ENCODE measurements at places on chromosomes 16 and 17.

GRCh38 chr17:11495613-11496012 lies 102.7 kb upstream of the DNAH9 start:
- no peak for DNase-seq

DNA sequence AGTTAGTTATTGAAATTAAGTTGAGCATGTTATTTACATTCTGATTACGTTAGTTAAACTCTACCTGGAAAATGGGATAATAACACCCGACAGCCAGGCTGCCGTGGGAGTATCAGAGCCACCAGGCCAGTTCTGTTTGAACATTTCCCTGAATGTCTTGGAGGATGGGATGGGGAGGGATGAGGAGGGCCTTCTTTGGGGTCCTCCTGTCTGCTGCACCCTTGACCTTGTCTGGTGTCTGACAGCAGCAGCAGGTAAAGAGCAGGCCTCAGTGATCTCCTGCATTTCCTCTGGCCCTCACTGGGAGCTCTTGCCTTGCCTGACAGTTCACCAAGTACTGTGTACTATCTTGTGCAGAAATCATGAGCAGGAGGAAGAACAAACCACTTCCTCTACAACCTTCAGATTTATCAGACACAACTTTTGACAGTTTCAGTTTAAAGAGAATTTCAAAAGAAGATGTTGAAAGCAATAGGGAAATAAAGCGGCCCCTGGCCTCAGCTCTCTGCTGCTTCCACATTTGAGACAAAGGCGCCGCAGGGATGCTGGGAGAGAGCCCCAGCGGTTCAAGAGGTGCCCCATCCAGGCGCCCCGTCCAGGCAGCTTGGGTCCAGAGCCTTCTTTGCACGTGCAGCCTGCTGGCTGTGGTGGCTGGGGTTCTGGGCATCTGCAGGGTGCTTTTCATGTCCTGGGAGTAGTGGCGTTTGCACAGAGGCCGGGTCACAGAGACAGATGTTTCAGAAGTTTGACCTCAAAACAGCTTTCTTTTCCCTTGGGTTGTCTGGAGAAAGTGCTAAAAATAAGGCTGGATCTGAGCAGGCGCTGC lies 25.3 kb downstream of the CMIP start:
- no peak for DNase-seq

DNA sequence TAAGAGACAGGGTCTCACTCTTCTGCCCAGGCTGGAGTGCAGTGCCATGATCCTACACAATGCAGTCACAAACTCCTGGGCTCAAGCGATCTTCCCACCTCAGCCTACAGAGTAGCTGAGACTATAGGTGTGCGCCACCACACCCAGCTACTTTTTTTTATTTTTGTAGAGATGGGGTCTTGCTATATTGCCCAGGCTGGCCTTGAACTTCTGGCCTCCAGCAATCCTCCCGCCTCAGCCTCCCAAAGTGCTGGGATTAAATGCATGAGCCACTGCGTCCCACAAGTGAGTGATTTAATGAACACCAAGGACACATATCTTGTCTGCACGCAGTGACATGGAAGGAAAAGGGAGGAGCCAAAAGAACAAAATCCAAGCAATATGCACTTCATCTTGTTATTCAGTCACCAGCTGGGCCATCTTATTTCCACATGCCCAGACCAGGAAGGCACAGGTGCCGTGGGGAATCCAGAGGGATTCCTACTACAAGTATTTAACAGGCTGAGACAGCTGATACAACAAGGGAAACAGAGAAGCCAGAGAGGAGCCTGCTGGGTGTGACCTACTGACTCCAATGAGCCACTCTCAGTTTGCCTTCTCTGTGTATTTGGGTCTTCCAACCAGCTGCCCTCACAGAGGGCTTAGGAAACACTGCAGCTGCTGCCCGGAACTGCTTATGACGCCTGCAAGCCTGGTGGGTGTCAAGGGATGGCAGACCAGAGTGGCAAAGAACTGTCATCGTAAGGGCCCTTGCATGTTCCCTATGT lies 17.0 kb downstream of the LSM12 start:
- DNase-seq, result no peak

- DNase-seq, result no peak
Measured at GRCh38 chr17:81294512-81295030, 536 bp downstream of the SLC38A10 start.

GRCh38 chr17:50468304-50469207 lies at the start of gene CHAD:
Gene CHAD, minus strand, starts transcription at chr17:50468880. Its CDS starts 67 bp downstream, at chr17:50468813.
- no peak for DNase-seq

GRCh38 chr17:40312131-40312731 lies 3.3 kb downstream of the RARA start:
- no peak for DNase-seq

DNA sequence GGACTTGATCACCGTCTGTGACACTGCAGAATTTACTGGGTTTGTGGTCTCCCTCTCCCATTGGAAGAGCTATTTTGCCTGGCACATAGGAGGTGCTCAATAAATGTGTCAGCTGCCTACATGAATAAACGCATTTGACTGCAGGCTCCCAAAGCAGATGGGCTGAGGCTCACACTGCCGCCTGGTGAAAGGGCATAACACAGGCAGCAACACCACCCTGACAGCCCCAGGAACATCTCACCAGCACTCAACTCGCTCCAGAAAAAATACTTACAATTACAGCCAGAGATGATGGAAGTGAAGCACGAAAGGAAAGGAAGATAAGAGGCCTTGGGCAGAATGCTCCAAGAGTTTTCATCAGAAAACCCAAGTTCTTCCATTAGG lies 73.9 kb downstream of the RPH3AL start:
- DNase-seq, result no peak

- DNase-seq, result no peak
Measured at GRCh38 chr17:17813055-17813724, 23.6 kb downstream of the SREBF1 start.

DNA sequence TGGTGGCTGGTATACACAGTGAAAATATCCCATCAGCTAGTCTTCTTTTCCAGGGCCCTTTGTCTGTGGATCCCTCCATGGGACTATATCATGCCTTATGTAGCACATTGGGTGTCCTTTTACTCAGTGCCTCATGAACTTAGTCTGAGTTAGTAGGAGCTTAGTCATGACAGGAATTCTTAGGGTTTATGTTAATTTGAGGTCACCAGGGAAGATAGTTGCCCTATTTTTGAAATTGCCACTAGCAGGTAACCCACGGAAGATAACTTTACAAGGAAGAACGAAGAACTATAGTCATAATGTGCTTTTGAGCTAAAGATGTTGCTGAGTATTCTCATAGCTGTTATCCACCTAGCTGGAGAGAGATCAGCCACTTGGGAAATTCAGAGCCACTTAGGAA lies 14.8 kb upstream of the PLK1 start:
- no peak for DNase-seq

GRCh38 chr17:41695954-41696757 lies 7.5 kb downstream of the EIF1 start:
- DNase-seq, result peak; percentile 76

- no peak for DNase-seq
Measured at GRCh38 chr17:62882284-62882683, 74.2 kb upstream of the MARCHF10 start.

- no peak for DNase-seq
Measured at GRCh38 chr17:74354123-74354522, 7.5 kb downstream of the BTBD17 start.

DNA sequence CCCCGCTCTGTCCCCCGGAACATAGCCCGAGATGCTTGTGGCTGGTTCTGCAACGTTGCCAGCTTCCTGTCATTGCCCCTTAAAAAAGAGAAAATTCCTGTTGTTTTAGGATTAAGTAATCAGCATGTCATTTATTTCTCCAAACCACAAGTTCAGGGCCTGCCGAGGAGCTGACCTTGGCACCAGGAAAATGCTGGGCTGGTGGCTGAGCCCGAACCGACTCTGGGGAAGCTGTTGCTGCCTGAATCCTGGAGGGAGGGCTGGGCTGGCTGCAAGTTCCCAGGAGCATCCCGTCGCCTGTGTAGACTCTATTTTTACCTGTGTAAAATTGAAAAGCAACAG lies 130.9 kb upstream of the FOXF1 start:
- DNase-seq, result no peak

DNA sequence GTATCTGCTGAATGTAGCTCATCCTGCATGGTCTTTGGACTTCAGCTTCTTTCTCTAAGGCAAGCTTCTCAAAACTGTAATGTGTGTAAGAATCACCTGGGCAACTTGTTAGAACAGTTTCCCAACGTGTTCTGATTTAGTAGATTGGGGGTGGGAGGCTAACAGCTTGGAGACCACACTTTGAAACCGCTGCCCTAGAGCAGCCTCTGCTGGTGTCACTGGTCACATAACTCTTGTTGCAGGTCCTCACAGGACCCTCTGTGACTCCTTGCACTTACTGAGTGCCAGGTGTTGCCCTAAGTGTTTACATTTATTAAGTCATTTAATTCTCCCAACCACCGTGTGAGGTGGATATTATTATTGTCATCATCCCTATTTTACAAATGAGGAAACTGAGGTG lies 9.9 kb downstream of the SLC35G3 start:
- DNase-seq, result no peak

DNA sequence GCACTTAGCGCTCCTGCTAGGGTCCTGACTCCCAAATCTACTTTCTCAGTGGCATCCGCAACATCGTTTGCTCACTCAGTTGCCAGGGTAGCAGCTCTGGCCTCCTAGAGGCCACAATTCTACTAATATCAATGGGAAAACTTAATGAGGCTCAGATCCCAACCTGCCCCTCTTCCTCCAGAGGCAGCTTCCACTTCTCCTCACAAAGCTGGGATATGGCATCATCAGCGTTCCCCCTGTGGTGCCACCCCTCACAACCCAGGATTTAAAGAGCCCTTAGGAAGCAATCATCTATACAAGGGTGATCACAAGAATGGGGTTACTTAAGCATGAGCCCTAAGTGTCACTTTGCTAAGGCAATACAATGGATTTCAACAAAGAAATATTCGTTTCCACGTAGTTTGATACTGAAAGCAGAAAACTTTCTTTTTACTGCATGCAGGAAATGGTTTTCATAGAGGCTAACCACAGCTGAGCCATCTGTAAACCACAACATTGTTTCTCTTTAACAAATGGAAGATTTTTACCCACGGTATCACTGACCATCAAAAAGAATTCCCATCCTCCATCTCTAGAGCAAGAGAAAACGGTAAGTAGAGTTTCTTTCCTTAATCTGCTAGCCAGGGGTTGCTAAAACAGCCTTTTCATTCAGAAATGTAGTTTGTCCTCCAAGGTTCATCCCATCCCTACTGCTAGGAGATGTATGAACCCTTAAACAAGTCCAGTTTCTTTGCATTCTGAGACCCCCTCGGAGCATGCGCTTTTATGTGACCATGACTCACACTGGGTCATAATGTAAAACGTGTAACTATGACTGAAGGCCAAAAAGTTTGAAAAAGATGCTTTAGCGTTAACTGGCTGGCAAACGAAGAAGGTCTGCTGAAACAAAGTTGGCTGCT lies 68.3 kb upstream of the BCAR1 start:
- peak; percentile 63 for DNase-seq

DNA sequence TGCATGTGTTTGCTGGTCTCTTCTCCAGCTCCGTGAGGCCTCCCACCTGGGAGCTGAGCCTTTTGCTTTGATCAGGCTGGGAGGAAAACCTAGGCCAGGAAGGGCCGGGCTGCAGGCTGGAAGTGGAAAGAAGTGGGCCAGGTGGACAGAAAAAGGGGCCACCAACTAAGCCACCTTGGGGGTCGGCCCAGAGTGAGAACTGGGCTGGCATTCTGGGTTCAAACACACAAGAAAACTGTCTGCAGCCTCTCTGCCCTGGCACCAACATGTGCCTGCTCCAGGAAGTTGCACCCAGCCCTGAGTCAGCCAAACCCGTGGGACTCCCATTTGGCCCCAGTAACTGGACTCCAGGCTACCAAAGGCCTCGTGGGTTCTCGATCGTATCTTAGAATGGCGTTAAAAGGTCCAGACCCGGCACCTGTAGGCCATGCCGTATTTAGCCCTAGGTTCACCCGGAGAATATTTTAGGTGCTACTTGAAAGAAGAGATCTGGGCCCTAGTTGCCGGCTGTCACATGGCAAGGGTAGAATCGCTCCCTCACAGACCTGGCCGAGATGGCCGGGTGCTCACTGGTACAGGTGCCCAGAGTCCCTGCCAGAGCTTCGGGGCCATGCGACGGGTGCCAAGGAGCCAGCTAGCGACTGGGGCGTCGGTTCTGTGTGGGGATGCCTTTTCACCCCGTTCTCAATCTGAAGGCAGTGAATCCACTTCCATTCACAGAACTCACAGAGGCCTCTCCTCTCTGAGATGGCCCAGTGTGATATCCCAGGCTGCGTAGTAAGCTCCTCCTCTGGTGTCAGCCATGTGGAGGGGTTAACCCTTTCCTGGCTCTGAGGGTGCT lies 236.6 kb downstream of the MRTFB start:
- DNase-seq, result no peak

GRCh38 chr16:22375117-22375962 lies 921 bp upstream of the CDR2 start:
- DNase-seq, result no peak

DNA sequence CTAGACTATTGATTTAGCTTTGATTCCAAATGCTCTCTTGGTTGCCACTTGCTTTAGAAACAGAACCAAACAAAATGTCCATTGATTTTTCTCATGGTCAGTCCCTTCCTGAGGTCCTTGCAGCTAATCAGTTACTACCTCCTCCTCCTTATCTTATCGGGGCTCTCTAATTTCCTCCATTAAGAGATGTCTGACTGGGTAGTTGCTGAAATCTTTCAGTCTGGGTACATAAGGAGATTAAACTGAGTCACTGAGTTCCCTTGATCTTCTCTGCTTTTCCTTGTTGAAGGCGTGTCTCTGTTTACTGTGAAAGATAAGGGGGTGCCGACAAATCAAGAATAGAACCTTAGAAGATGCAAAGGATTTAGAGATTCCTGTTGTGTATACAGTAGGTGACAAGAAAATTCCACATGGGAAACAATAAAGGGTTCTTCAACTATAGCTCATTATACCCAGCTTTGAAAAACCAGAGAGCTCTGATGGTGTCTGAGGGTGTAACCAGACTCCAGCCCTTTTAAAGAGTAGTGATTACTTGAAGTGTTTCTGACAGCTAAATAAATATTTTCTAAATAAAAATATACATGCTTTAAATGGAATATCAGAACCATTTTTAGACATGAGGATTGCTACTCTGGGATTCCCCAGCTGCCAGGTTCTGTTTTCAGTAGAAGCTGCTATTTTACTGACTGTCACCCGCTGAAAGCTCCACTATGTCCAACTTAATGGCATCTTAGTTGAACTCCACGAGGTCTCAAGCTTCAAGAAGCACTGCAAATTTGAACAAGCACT lies 791.3 kb upstream of the SOX9 start:
- DNase-seq, result no peak

GRCh38 chr17:59707149-59707970 lies at the start of the genes PTRH2 and VMP1:
Gene PTRH2, minus strand, starts transcription at chr17:59707430. Its CDS starts 9,452 bp downstream, at chr17:59697978.
Gene VMP1, plus strand, starts transcription at chr17:59707654. Its CDS starts 23,793 bp downstream, at chr17:59731447.
- peak; percentile 99 for DNase-seq
